ENCODE measurements at places on chromosomes 11 and 22.
A peak's percentile ranks its signal among the peaks of the same experiment; 100 is the strongest.

GRCh38 chr22:25777870-25778269 is 35.9 kb downstream of the MYO18B start:
- DNase-seq: peak; percentile 49

DNA sequence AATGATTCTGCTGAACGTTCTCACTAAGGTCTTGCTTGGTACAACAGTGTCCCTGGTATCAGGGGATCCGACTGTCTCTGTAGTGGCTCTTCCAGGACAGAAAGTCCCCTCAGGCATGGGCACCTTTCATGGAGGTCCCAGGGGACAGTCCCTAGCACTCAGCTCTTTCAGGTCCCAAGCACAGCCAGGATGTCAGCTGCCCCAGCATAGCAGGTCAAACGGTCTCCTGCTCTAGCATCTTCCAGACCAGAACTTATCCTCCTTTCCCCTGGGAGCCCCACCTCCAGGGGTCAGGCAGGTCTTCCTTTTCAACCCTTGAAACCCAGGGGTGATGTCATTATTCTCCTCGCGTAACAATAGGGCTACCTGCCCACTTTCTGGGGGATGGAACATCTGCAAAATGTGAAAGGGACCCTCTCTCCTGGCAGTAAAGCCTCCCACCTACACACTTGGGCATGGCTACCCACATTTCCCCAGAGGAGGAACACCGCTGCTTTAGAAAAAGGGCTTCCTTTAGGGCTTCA is 24.7 kb upstream of the CRYBB3 start:
- no peak for DNase-seq

DNA sequence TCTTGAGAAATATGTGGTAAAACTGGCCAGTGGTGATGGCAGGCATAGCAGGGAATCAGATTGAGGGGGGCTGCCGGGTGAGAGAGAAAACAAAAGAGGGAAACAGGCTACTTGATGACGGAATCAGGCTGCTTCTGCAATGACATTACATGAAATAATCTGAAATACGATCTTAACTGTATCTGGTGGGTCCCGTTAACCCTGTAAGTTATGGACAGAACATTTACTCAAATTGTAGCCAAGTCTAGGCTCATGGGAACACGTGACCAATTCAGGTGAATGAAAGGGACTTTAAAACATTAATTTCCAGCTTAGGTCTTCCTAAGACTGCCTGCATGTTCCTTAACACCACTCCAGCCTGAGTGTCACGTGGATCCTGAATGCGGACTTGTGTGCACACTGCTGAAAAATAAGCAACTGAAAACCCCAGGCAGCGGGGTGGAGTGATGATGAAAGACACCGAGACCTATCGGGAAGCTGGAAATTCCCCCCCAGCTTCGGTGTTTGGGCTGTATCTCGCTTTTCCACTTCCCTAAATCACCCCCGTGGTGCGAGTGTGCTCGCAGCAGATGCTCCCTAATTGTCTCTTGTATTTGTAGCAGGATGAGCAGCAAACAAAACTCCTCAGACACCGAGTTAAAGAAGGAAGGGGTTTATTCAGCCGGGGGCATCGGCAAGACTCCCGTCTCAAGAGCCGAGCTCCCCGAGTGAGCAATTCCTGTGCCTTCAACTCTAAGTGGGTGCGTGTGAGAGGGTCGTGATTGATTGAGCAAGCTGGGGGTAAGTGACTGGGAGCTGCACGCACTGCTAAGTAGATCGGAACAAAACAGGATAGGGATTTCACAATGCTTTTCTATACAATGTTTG is 145.0 kb upstream of the GRK3 start:
- DNase-seq: peak; percentile 37

DNA sequence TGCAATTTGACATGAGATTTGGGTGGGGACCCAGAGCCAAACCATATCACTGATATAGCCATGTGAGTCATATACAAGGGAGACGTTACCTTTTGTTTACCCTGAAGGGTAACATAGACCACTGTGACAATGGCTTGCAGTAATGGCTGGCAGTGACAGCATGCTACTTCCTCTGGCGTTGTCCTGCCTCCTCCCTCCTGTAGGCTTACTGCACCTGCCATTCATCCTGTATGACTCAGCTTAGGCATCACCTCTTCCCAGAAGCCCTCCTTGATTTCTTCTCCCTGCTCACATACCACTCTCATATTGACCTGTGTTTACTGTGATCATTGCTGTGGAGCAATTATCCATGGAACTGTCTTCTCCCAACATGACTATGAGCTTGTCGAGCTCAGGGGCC is 12.0 kb upstream of the PVALB start:
- DNase-seq: no peak

DNA sequence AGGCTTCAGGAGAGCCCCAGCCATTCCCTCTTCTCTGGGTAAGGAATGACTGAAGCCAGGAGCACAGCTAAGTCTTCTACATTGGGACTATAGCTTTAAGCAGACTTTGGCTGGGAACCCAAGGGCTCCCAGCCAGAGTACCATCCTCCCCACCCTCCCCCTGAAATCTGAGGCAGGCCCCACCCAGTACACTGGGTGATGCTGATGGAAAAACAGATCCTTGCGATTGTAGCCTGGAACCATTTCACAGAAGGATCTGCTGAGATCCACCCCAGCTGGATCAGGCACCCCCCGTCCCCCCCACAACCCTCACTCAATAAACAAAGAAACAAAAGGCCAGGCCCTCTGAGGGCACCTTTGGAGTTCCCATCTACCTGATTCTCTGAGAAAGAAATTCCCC is 39.8 kb downstream of the IL18BP start:
- peak; percentile 63 for DNase-seq

GRCh38 chr11:2778630-2779498 is 79.1 kb upstream of the KCNQ1OT1 start:
- DNase-seq: peak; percentile 89

GRCh38 chr11:77446911-77447629 is 26.8 kb downstream of the PAK1 start:
- DNase-seq: peak; percentile 21

GRCh38 chr22:25404556-25404927 is 159.9 kb upstream of the GRK3 start:
- DNase-seq: no peak

GRCh38 chr11:12777208-12777874 is 103.1 kb downstream of the TEAD1 start:
- DNase-seq: peak; percentile 87

GRCh38 chr22:41544671-41545476 is 604 bp upstream of the POLR3H start:
- DNase-seq: no peak

GRCh38 chr11:59463190-59463641 is 6.5 kb downstream of the OR4D6 start:
- no peak for DNase-seq

GRCh38 chr11:16997624-16998023 is 16.6 kb downstream of the PLEKHA7 start:
- DNase-seq: no peak

GRCh38 chr11:112817376-112817775 is 143.8 kb upstream of the NCAM1 start:
- no peak for DNase-seq

GRCh38 chr11:74636630-74637184 is 44.3 kb downstream of the POLD3 start:
- peak; percentile 93 for DNase-seq

GRCh38 chr11:93740031-93740729 is 1.1 kb downstream of the TAF1D start:
- DNase-seq: peak; percentile 63

GRCh38 chr11:65114538-65115171 is 2.8 kb downstream of the ZNHIT2 start:
- no peak for DNase-seq

- peak; percentile 99 for DNase-seq
Measured at GRCh38 chr22:41028841-41029240, 63.6 kb upstream of the EP300 start.

DNA sequence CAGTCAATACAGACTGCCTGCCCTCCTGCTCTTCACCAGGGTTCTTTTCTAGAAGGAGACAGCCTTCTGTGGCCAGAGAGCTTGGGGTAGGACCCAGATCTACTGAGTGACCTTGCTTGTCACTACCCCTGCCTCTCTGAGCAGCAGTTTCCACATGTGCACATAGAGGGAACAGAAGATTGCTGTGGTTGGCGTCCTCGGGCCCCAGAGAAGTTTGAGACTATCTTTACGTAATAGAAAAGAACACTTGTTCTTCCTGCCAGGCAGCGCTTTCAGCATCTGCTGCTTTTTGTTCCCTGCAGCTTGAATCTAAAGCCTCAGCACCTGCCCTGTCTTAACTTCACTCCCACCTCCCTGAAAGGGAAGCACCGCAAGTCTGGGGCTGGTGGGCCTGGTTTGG is 1.9 kb upstream of the FKBP2 start:
- DNase-seq: no peak

DNA sequence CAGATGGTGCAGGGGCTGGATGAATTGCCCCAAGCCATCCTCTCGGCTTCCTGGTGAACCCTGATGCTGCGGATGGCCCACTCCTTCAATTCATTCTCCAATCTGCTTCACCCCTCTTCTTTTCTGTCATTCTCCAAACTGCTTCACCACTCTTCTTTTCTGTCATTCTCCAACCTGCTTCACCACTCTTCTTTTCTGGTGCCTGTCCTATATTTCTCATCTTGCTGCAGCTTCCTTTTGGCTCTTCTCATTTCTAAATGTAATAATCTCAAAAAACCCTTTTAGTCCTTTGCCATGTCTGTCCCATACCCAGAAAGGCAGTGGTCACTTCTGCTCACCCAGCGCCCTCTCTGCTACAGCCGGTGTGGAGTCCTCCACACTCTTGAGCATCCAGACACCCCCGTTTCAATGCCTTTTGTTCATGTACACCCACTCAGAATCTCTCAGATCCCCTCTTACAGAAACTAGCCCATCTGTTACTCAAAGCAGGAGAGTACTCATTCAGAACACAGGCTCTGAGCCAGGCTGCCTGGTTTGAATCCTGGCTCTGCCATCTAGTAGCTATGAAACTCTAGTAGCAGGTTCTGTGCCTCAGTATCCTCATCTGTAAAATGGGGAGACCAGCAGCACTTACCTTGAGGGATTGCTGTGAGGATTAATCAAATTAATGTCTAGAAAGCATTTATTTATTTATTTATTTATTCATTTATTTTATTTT is 14.9 kb downstream of the SERPIND1 start:
- no peak for DNase-seq

DNA sequence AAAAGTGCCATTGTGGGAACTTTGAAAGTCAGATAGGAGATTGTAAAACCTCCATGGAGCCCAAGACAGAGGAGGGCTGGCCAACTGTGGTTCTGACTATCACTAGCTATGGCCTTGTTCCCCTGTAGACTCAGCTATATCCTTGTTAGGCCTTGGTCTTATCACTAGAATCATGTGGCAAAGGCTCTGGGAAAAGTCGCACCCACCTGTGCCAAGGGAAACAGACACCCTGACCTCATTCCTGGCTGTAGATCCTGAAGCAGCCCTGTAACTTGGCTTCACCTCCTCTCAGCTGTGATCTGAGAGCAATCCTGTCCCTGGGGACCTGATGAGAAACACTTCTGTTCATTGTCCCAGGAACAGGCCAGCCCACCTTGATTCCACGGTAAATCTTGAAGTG is 566.2 kb downstream of the TMEM135 start:
- no peak for DNase-seq

GRCh38 chr11:125777309-125777708 is 1.3 kb downstream of the PATE2 start:
- DNase-seq: no peak

- no peak for DNase-seq
Measured at GRCh38 chr11:115145324-115145723, 358.9 kb downstream of the CADM1 start.

GRCh38 chr11:19426011-19426755 is 185.4 kb upstream of the E2F8 start:
- no peak for DNase-seq

GRCh38 chr11:107682572-107682971 is 29.3 kb downstream of the SLN start:
- no peak for DNase-seq

GRCh38 chr11:67469508-67469811 is 409 bp upstream of the TMEM134 start:
- no peak for DNase-seq

DNA sequence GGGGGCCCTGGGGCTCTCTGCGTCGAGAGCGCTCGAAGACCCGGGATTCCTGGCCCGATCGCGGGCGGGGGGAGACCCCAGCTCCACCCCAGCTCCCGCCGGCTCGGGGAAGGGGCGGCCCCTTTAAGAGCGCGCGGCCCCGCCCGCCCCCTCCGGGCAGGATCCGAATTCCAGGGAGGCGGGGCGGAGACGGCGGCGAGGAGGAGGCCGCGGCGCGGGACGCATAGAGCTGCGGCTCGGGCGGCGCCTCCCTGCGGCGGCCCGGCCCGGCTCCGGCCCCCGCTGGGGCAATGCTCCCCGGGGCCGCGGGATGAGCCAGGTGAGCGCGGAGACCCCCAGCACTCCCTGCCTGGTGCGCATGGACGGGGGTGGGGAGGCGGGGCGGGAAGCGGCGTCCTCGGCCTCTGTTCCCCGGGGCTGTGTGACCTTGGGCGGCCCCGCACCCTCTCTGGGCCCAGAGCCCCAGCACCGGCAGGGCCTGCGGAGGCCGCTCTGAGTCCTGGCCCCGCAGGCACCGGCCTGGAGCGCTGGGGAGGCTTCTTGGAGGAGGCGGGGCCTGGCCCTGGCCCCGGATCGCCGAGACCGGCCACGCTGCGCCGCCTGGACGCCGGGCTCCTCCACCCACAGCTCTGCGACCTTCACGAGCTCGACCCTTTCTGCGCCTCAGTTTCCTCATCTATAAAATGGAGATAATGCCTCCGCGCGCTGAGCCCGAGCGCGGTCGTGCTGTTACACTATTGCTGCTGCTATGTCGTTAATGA is 565 bp downstream of the GAS2L1 start:
- peak; percentile 62 for DNase-seq

- DNase-seq: no peak
Measured at GRCh38 chr22:50171319-50171964, 911 bp downstream of the PANX2 start.

DNA sequence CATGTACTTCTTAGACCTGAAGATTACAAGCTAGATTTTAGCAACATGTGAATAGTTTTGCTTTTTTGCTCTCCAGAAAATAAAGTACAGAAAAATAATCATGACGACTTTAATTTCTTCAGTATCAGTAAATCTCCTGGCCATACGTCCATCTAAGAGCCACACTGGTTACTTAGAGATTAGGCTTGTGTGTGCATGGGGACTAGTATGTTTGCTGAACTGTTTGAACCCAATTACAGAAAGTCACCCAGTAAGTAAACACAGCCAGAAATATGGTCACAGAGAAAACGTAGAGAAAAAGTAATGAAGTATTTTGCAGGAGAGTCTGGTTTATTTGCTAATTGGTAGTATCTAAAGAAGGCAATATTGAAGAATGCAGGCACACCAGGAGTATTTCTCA is 1053.6 kb upstream of the CCDC90B start:
- no peak for DNase-seq

GRCh38 chr11:18046116-18046777 is at the start of gene TPH1:
Gene TPH1, minus strand, starts transcription at chr11:18046269. Its CDS starts 5,507 bp downstream, at chr11:18040762.
- DNase-seq: peak; percentile 90

- no peak for DNase-seq
Measured at GRCh38 chr11:27460158-27460978, 12.2 kb downstream of the LGR4 start.

- DNase-seq: no peak
Measured at GRCh38 chr11:131916638-131917037, 546.2 kb downstream of the NTM start.

- no peak for DNase-seq
Measured at GRCh38 chr11:13028322-13028721, 19.2 kb downstream of the RASSF10 start.
